Urothelium cell line (cell line): ENCODE measurements at places on chromosomes 12 and 14.

DNA sequence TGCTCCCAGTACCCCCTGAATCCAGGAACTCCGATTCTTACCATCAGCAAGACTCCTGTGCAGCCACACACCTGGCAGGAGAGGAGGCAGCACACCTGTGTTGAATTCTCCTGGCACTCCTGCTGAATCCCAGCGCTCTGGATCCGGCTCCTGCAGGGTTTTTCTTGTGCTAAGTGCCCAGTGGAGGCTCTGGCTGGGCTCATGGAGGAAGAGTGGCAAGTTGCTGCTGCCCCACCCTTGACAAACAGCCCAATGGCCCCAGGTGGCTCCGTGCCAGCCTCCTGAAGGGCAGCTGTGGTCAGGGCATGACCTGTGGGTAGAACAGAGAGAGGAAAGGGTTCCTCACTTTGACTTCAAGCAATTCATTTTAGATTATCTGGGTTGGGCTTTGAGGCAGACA is 20.0 kb downstream of the CRACR2A start:
- no peak for DNase-seq

DNA sequence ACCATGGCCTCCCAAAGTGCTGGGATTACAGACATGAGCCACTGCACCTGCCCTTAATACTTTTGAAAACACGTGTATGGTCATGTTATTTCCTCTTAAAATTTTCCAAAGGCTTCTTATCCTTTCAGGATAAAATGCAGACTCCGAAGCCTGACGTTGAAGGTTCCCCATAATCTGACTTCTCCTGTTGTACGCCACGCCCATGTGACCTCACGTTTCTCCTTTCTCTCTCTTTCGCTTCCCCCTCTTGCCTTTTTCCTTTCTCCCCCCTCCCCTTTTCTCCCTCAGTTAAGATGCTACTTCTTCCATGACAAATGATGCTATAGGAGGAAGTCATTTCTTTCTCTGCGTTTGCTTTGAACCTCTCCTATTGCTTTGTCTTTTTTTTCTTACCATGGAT is 266.0 kb downstream of the FBXL14 start:
- no peak for DNase-seq

DNA sequence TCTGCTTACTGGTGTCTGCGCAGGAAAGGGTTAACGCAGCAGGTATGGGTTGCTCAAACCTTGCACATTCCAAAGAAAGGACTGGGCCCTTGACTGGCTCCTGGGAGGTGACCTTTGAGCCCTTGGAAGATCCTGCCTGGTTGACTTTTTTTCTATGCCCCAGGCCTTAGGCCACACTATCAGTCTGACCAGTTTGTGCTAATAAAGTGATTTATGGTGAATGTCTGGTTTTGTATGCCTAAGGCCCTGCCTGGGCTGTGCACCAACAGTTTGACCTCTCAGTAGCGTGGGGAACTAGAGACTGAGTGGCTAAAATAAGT is 61.4 kb upstream of the SCN8A start:
- no peak for DNase-seq

DNA sequence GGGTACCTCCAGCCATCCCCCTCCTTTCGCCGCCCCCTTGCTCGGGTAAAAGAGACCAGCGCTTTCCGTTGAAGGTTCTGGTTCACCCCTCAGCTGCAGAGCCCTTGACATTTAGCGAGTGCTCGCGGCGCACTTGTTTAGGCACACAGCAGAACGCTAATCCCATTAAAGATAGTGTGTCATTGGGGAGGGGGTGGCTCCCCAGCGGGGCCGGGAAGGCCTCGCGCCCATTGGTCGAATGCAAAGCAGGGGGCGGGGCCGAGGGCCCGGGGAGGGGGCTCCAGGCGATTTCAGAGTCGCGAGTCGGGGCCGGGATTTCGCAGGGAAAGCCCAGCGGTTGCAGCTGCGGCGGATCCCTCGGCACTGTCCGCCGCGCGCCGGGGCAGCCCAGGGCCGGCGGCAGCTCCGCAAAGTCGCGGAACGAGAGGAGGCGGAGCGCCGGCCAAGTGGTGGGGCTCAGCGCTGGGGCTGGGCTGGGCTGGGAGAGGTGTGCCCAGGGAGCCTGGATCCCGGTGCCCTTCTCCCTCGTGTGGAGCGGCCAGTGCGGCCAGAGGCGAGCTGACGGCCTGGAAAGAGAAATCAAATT is 122.9 kb downstream of the TSPAN9 start:
- peak; percentile 61 for DNase-seq

GRCh38 chr14:99968941-99969340 is 96.3 kb upstream of the EVL start:
- DNase-seq: no peak

GRCh38 chr12:66735275-66735674 is 56.4 kb upstream of the GRIP1 start:
- no peak for DNase-seq

- no peak for DNase-seq
Measured at GRCh38 chr14:36394593-36394992, 74.2 kb upstream of the MBIP start.

DNA sequence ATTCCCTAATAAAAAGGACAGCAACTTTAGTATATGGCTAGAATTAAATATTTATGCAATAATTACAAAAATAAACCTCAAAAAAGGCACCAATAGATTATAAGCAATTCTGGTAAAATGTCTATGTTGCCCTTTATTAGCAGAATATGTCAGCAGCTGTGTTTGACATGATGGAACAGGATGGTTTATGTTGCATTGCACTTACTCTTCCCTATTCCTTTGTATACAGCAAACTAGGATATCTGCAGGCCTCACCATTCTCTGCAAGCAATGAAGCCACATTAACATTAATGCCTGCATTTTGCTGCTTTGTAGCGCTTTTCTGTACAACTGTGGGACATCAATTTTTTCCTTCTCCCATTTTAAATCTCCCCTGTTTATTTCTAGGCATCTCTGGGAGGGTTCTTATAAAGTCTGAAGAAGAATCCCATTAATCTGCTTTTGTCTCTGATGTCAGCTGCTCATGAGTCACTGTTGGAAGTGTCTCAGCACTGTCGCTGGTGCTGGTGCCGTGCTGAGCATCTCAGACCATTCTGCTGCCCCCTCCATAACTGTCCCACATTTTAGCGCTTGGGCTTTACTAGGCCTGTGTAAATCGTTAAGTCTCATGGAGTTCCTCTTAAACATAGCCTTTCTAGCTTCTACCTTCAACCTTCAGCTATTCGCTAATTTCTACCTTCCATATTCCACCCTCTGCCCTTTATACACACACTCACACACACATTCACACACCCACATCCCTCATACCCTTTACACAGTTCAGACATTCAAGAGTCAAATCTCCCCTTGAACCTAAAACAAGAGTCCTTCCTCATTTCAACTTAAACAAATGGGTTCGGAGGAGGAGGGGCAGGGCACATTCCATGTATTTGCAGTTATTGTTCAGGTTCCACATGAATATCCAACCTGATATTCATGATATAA is 64.4 kb upstream of the TRHDE start:
- DNase-seq: no peak

- DNase-seq: no peak
Measured at GRCh38 chr14:88195676-88196075, 127.4 kb downstream of the KCNK10 start.

- no peak for DNase-seq
Measured at GRCh38 chr12:32377344-32378055, 21.9 kb upstream of the FGD4 start.

DNA sequence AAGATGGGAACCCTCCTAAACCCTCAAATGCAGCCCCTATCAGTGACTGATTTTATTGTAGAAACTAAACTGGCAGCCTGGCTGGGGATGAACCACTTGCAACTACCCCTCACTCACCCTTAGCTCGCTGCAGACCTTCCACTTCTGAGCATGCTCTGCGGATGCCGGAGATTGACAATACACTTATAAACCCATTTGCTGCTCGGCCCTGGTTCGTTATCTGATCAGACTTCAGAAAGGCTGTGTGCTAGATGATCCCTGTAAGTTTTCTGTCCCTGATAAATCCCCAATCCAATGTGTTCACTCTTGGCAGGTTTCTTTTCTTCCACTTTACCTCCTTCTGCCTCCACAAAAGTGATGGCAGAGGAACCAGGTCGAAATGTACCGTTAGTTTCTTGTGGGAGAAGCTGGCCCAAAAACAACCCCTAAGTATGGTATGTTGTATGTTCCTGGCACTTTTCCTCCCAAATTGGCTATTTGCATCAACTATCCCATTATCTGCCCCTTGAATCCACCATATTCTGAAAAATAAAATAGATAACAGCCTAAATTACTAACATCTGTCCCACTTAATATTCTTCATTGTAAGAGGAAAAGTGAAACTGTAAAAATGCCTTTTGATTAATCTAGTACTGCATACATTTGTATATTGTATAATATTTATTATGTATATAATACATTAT is 18.8 kb downstream of the RPH3A start:
- no peak for DNase-seq

DNA sequence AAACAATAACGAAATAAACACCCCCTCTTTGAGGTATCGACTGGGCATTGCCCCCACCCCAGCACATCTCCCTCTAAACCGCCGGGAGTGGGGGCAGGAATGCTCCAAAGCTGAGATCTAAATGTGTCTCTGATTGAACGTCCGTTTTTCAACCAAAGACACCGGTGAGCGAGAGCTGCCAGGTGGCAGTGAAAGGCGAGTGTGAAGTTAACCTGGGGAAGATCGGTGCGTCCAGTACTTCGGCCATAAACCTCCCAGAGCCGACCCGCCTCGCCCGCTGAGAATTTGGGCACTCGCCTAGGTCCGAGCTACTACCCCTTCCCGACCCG is 625 bp downstream of the ANGEL1 start:
- peak; percentile 35 for DNase-seq

- DNase-seq: no peak
Measured at GRCh38 chr14:105527381-105527825, 1.0 kb downstream of the TMEM121 start.

- DNase-seq: no peak
Measured at GRCh38 chr12:41983856-41984255, 160.8 kb downstream of the GXYLT1 start.

GRCh38 chr12:100793182-100793581 is 1.4 kb upstream of the ANO4 start:
- DNase-seq: peak; percentile 6

- peak; percentile 33 for DNase-seq
Measured at GRCh38 chr12:6868211-6869048, 1.1 kb downstream of the TPI1 start.

DNA sequence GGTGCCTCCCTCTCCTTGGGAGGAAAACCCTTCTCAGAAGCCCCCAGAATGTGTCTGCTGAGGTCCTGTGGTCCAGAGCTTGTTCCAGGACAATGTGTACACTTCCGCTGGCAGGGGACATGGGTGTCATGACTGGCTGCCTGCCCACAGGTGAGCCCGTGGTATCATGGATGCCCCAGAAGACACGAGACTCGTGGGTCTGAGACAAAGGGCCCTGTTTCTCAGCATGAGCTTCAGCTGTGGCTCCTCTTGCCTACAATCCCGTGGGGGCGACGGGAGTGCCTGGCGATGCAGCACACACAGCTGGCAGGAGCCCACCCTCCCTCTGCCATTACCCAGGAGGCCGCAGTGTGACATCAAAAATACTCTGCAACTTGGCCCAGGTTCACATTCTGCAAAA is 7.0 kb downstream of the TMEM121 start:
- DNase-seq: no peak

DNA sequence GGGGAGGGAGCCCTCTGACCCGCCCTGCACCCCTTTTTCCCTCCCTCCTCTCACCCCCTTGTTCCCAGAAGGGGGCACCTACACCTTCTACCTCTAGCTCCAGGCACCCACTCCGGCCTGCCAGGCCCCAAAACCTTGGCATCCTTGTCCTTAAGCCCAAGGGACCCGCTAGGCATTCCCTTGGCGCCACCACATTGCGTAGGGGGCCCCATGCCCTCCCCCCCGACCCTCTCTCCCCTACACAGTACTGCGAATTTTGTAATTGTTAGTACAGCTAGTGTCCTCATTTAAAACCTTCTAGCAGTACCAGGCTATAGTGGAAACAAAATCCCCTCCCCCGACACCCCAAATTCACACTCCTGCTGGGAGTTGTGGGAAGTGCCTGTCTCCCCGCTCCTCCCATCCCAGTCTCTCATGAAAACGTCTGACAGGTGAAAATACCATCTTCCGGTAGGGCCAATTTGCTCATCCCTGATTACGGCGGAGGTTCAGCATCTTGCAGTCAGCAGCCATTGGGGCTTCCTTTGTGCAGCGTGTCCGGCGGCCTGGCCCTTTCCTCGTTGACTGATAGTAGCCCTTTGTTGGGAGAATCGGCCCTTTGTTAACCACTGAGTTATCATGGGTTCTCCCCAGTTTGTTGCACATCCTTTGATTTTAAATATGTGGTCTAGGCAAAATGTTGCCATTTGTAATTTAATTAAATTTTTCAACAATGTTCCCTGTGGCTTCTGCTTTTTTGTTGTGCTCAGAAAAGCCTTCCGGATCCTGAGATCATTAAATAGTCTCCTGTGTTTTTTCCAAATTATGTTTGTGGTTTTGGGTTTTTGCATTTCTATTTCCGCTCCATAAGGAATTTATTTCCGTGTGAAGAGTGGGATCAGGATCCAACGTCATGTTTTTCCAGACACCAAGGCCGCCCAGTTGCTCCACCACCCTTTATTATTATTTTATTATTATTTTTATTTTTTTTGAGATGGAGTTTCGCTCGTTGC is 7.9 kb upstream of the CEP170B start:
- DNase-seq: no peak

DNA sequence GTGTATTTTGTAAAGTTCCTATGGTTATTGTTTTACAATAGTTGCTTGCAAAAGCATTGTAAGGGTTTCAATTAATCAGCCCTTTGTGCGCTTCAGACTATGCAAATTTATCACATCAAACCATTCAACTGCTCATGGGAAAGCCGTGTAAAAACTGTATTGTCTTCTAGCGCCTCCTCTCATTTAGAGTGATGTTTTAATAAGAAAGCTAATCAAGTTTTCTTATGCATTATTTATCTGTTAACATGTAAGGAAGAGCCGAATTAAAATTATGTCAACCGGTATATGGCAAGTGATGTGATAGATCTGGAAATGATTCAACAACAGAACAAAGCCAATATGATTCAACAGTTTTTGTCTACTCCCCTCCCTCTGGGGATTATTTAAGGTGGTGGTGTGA is 92.5 kb upstream of the RFX4 start:
- DNase-seq: no peak

- DNase-seq: no peak
Measured at GRCh38 chr12:89252284-89252683, 100.0 kb downstream of the DUSP6 start.

DNA sequence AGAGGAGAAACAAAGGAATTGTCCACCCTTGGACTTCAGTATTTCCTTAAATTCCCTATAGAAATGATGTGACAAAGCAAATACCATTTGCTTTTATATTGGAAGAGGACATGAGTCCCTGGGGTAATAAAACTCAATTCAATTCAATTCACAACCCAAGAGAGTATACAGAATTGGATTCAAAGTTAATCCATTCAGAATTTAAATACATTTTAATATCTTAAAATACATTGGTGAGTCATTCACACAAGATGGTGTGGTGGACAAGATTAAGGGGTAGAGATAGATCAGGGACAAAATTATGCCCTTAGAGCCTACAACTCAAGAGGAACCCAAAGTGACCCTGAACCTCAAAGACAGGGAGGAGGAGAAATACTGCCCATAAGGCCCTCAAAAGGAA is 495.0 kb upstream of the TMPO start:
- DNase-seq: no peak

GRCh38 chr12:109137055-109137454 is 20.7 kb downstream of the ACACB start:
- no peak for DNase-seq
